Hematopoietic multipotent progenitor cell treated with erythropoietin and hydrocortisone succinate and interleukin-3 and kit ligand, for 15 days (in vitro differentiated cells): ENCODE measurements at places on chromosomes 7 and 10.

GRCh38 chr10:102016416-102016815, 39.6 kb downstream of the ARMH3 start:
- no peak for DNase-seq

- no peak for DNase-seq
These were observed 14.2 kb downstream of the ZKSCAN1 start for GRCh38 chr7:100029596-100029995.

DNA sequence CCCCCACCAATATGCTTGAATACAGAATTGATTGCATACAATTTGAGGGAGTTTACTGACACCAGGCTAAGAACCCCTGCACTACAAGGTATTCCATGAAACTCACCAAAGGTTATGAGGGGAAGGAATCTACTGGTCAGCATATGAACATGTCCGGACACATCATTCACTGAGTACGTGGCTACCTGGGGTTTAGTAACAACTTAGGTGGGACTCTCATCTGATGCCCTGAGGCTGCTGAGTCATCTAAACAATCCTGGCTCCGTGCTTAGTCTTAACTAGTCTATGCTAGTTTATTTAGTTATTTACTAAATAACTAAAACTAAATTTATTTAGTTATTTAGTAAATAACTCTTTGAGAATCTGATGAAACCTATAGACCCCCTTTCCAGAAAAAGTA, 11.3 kb downstream of the PI4K2A start:
- DNase-seq = peak; percentile 39

DNA sequence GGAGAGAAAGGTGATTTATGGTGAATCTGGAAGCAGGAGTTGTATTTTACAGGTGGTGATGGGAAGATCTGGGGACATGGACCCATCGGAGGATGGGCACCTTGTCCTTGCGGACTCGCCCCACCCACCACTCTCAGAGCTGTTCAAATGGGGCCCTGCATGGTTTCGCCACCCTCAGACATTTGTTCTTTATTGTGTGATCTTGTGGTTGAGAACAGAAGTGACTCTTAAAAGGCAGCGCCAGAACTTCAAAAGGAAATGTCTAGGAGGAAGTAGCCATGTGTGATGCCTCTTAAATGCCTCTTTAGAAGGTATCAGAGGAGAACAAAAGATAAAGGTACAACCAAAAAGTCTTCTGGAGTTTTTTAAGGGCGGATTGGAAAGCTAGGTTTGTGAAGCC, 205.7 kb downstream of the KIAA1217 start:
- DNase-seq = no peak

GRCh38 chr7:139774376-139774775, 3.4 kb downstream of the HIPK2 start:
- no peak for DNase-seq

- no peak for DNase-seq
These were observed 28.4 kb downstream of the PLXNA4 start for GRCh38 chr7:132547821-132548220.

DNA sequence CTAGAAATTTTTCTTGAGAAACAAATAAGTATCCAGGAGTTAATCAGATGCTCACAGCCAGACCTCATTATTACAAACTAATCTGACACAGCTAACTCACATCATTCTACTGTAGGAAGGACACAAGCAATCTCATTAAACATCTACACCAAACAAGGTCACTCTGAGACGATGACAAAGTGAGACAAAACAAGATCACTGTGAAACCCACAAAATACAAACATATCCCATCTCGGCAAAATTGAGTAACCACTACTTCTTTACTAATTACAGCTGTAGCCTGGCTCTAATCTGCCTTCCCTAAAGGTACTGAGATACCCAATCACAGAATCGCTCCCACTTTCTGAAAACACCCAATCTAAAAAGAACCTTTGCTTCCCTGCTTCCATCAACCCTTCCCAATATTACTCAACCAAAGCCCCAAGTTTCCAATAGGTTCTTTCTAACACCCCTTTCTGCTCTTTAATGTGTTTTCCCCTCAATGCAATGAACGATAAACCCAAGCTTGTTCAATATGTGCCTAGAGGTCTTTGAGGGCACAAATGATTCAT, 26.9 kb downstream of the CCDC6 start:
- no peak for DNase-seq

DNA sequence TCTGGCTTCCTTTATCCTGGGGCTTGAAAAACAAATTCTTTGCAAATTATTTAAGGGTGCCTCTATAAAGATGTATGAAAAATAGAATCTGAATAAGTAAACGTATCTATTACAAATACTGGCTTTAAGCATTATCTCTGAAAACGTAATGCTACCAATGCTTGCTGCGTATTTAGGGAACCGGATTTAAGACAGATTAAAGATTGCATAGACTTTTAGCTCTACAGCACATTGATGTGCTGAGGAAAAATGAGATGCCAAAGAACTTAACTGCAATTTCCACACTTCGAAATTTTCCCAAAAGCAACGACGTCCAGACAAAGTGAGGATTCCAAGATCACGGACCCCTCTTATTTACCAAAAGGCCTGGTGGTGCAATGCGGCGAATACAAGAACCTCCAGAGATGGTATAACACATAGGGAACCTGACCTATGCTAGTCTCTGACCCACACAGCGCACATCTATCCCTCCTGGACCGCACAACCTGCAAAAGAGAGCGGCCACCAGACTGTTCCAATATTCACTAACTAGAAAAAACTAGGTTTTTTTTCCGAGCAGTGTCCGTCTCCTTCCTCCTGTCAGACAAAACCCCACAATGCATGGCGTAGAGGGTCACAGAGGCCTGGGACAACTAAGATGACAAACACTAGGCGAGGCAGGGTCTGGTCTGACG, 34.3 kb upstream of the PHF14 start:
- peak; percentile 20 for DNase-seq

DNA sequence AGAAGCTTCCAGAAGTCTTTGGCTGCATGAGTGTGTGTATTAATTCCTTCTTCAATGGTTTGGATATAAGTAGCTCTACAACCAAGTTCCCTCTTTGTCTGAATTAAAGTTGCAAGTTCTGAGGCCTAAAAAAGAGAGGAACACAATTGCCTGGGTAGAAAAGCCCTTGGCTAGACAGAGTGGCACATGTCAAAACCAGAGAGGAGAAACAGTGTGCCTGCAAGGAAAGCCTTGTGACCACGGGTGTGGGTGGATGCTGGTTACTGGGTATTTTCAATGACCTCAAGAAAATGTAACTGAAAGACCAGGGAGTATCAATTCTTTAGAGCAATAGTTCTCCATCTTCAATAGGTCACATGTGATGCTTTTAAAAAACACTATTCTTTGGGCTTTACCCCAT, 148.3 kb downstream of the SVIL start:
- DNase-seq = no peak

DNA sequence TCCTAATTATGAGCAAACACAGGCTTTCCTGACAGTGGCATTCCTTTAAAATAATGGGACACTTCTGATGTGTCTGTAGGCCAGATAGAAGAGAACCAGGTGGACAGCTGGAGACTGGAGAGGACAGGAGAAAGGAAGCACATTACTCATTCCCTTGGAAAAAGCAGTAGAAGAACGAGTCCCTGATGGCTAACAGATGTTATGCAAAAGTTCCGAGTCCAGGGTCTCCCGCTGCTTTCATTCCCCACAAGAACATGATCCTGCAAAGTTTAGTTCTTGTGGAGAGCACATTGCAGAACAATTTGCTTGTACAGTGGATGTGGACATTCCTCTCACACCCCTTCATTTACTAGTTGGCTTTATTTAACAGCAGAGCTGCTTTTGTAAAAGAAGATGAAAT, 137.6 kb downstream of the GPAM start:
- DNase-seq = no peak

DNA sequence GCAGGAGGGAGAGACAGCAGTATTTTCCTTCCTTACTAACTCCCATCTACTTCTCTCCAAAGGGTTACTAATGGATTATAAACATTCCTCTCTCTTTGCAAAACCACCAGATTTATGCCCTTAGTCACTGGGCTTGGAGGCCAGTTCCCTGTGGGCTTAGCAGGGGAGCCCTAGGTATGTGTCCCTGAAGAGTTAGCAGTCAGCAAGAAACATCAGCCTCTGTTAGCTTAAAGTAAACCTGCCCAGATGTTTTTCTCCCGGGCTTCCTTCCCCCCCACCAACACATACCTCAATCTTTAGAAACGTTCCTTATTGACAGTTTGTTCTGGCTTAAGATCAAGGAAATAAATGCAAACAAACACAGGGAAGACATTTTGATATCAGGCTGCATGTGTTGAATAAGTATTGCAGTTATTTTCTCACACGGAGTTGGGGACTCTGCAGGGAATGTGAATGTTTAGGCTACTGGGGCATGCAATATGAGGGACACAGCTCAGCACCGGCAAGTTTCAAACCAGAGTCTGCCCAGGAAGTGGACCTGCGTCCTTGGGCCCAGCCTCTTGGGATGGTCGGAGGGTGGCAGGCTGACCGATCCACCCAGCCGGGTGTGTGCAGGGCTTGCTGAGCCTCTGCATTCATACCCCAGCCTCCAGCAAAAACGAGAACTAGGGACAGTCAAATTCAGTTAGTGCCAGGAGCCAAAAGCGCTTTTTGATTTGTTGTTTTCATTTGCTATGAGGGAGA, 252.0 kb upstream of the GRB10 start:
- no peak for DNase-seq

DNA sequence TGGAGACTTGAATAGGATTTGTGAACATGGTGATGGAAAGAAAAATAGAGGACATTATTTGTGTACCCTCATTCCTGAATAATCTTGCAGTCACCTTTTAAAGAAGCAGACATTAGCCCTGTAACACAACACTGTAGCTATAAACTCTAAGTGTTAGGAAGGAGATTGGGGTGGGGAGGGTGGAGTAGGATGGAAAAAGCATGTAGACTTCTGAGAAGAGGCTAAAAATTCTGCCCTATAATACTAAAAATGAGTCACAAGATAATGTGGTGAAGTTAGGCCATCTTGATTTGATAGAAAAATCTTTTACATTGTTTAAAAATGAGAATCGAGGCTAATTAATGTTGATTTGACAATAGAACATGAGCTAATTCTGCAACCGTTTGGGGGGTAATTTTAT, 128.8 kb downstream of the LCOR start:
- no peak for DNase-seq

GRCh38 chr10:8095959-8096358, 41.5 kb downstream of the GATA3 start:
- no peak for DNase-seq

GRCh38 chr7:115775981-115776380, 254.6 kb downstream of the TFEC start:
- no peak for DNase-seq

- DNase-seq = no peak
These were observed 133.8 kb downstream of the NEURL1 start for GRCh38 chr10:103627111-103627892.

GRCh38 chr10:28858646-28859045, 181.3 kb downstream of the BAMBI start:
- no peak for DNase-seq

GRCh38 chr7:33685981-33686683, 219.2 kb upstream of the BMPER start:
- DNase-seq = no peak

DNA sequence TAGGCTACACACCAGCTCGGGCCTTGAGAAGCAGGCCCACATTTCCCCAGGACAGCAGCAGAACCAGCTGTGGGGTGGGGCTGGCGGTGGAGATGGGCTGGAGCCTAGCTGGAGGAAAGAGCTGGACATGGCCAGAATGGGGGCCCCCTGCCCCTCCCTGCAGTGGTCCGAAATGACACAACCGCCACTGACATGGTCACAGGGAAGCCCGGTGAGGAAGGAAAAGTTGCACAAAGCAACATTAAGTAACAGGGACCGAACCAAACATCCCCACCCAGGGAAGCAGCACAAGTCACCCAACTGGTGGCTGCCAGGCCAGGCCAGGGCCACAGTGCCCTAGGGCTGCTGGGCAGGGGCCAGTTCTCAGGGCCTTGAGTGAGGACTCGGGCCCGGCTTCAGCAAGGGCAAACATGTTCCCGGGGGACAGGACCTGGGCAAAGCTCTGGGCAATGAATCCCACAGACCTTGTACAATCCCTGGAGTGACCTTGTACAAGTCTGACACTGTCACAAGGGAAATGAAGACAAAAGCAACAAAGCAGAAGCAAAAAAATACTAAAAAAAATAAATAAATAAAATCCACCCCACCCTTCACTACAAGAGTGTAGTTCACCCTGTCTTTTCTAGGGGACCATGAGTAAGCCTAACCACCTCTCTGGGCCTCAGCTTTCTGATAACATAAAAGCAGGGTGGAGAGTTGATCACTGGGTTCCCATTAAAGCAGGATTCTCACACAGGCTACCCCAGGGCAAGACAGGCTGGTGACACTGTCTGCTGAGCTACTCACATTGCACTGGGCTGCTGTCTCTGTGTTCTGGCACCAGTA, 33.0 kb downstream of the PSAP start:
- DNase-seq = no peak

GRCh38 chr7:34091321-34091917, 186.1 kb downstream of the BMPER start:
- no peak for DNase-seq

DNA sequence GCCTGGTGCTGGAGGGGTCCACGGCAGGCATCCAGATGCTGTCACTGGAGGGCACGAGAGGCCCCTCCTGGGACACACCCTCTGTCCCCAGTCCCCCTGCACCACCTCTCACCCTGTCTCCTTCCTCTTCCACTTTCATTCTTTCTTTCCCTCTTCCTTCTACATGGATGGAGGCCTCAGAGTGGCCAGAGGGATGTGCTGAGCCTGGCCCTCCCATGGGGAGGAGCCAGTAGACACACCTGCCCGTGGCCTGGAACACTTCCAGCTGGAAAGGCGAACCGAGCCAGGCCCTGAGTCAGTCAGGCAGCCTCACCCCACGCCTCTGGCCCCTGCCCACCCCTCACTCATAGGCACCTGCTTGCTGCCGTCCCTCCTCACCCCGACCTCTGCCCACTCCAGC, 55.9 kb upstream of the MXI1 start:
- peak; percentile 86 for DNase-seq

- DNase-seq = no peak
These were observed 11.1 kb downstream of the DPY19L1 start for GRCh38 chr7:35026150-35026549.
